MCF 10A (cell line): ENCODE measurements at places on chromosomes 2 and 18. TPM values are rescaled to one million over a fixed set of nuclear protein-coding genes. Genes with fewer than 3 reads are reported as not detected.
A peak's percentile ranks its signal among the peaks of the same experiment; 100 is the strongest.

DNA sequence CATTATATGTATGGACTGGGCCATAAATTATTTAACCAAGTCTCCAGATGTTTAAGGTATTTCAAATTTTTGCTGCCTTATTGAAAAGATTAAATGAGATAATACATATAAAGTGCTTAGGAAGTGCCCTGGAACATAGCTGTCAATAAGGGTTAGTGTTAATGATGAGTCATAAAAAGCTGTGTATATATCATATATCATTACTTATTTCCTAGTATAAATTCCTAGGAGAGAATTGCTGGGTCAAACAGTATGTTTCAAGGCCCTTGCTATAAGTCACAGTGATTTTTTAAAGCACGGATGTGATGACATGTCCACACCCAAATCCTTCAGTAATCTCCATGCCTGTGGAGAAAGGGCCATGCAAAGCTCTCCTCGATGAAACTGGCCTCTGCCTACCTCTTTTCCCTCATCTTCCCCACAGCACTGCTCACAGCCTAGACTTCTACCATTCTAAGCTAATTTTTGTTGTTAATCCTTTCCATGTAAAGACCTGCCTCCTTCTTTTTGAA, 8.5 kb downstream of the ZNF2 start:
- no peak for DNase-seq
- peaks cover 6% of the 10 kb centered on the region for H3K36me3 ChIP-seq
- no peak overlapping the region for H3K4me3 ChIP-seq
- H3K27ac ChIP-seq = no peak overlapping the region
- no peaks in the 10 kb centered on the region for H3K27me3 ChIP-seq

GRCh38 chr2:75211266-75211770, 12.0 kb upstream of the TACR1 start:
- no peaks in the 10 kb centered on the region for H3K4me1 ChIP-seq
- no peak overlapping the region for H3K27ac ChIP-seq
- no peak overlapping the region for H3K4me3 ChIP-seq
- no peaks in the 10 kb centered on the region for H3K36me3 ChIP-seq

Gene BCL2L11
- 5.8 and 8.4 TPM in 2 replicates for total RNA-seq

DNA sequence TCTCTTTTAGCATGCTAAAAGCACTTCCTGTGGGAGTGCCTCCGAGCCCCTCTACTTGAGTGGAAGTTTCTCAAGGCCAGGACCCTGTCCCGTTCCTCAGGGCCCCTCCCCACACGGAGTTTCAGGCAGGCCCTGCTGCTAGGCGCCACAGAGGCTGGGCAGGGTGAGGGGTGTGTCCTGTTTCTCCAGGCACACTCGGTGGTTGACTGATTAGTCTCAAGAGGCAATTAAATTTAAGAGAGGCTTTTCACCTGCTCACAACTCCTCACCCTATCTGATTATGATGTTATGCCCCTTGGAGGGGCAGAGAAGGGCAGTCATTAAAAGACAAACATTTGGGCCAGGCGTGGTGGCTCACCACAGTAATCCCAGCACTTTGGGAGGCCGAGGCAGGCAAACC, 160.8 kb upstream of the HAAO start:
- no peaks in the 10 kb centered on the region for H3K27me3 ChIP-seq
- no peak overlapping the region for H3K4me3 ChIP-seq
- peaks cover 21% of the 10 kb centered on the region for H3K4me1 ChIP-seq

- no peaks in the 10 kb centered on the region for H3K4me1 ChIP-seq
- no peak for DNase-seq
- H3K27ac ChIP-seq = no peak overlapping the region
- no peak overlapping the region for H3K4me3 ChIP-seq
These were observed 7.4 kb downstream of the IL36A start for GRCh38 chr2:113012436-113013335.

DNA sequence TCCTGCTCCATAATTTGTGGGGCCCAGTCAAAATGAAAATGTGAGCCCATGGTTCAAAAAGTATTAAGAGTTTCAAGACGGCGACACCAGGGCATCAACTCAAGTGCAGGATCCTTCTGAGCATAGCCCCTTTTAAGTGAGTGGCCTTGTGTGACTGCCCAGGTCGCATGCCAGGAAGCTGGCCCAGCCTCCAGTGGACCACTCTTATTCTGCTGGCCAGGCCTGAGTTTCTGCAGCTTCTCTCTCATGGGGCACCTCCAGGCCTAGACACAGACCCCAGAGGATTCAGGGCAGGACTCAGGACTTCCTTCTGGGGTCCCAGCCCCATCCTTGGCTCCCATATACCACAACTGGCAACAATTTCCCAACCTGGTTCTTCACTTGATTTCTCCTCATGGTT, 83.5 kb upstream of the HAAO start:
- H3K4me1 ChIP-seq = no peaks in the 10 kb centered on the region
- no peak overlapping the region for H3K27ac ChIP-seq
- H3K27me3 ChIP-seq = no peaks in the 10 kb centered on the region
- no peak overlapping the region for H3K4me3 ChIP-seq
- H3K36me3 ChIP-seq = no peaks in the 10 kb centered on the region
- no peak for DNase-seq

Gene UGT1A8
- total RNA-seq = not detected in 2 replicates

DNA sequence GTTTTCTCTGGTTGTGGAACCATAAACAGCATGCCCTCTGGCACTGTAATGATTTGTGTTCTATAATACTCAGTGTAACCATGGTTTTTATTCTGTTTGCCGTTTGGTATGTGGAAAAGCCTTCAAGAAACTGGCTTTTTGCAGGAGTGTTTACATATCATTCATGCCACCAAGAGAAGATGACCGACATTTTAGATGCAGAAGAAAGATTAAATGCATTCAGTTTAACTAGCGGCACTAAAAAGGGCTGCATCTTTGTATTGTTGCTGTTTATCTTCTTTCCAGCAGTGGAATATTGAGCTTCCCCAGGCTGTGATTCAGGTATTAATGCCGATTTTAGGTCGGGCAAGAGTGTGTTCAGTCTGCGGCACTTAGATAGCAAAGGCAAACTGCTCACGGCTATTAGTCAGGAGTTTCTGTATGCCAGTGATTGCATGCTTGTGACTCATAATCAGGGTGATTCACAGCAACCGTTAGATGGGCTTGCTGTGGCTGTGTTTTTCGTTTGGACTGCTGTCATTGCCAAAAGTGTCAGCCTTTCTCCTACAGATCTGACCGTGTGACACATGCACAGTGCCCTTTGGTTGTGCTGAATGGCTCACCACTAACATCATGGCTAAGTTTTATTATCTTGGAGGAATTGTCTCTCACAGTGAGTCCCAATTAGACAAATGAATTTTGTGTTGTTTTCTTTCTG, 479.7 kb downstream of the PARD3B start:
- peak; percentile 95 for DNase-seq
- peak overlapping the region; percentile 67 for H3K27ac ChIP-seq
- no peaks in the 10 kb centered on the region for H3K36me3 ChIP-seq
- H3K27me3 ChIP-seq = no peaks in the 10 kb centered on the region
- H3K4me1 ChIP-seq = peaks cover 18% of the 10 kb centered on the region
- peak overlapping the region; percentile 33 for H3K4me3 ChIP-seq

Gene DLGAP1
- total RNA-seq = not detected in 2 replicates

DNA sequence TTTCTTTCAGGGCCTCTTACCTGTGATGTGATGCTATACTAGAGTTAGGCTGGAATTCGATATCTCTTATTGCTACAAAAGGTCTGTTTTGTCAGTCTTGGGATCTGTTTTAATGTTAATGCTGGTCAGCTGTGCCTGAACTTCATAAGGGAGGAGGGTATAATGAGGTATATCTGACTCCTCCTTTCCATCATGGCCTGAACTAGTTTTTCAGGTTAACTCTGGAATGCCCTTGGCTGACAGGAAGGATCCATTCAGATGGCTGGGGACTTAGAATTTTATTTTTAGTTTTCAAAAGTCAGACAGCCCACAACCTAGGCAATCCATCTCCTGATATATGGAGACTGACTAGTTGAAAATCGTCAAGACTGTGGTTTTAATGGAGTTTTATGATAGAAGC, 35.9 kb upstream of the TBC1D8 start:
- no peak overlapping the region for H3K27ac ChIP-seq
- no peak overlapping the region for H3K4me3 ChIP-seq
- H3K4me1 ChIP-seq = peaks cover 16% of the 10 kb centered on the region
- DNase-seq = no peak
- H3K27me3 ChIP-seq = no peaks in the 10 kb centered on the region

Gene SP140L
- total RNA-seq = 20.3 and 33.2 TPM in 2 replicates

DNA sequence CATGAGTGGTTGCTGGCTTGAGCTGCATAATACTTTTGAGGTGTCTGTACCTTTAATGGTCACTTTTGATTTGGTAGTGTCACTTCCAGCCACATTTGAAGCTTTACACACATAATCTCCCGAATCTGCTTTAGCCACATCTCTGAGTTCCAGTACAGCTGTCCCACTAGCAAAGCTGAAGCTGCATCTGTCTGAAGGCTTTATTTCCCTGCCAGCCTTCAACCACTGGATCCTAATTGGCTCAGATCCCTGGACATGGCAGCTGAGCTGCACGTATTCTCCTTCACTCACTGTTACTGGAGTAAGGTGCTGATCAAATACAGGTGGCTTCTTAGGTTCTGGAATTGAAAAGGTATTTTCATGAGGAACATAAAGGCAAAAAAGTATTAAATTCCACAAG, 99.7 kb downstream of the TTN start:
- H3K4me1 ChIP-seq = no peaks in the 10 kb centered on the region
- no peaks in the 10 kb centered on the region for H3K36me3 ChIP-seq
- H3K27me3 ChIP-seq = peaks cover 78% of the 10 kb centered on the region
- DNase-seq = no peak
- H3K4me3 ChIP-seq = no peak overlapping the region

DNA sequence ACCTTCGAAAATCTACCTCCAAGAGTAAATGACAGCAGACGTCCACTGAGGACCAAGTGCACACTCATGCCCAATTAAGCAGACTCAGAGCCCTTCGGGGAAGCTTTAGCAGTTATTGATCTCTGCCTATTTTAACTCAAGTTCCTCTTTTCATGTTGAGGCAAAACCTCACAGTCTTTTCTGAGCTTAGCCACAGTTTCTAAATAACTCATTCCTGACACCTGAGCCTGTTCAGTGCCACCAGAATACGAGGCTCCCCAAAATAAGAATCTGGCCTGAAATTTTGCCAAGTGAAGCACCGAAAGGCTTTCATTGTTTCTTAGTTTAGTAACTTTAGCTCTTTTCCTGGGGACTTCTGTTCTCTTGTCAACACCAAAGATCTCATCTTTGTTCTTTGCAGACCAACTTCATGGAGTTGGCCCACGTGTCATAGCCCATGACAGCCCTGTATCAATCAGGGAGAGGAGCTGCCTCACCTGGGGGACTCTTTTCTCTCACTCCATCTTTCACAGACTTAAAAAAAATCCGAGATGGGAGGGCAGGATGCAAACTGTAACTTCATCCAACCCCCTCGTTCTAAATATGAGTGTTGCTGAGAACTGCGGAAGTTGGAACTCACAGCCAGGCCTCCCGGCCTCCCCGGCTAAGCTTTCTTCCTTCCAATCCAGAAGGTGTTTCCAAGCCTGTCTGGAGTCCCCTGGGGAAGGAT, 22.2 kb downstream of the INPP5D start:
- no peak for DNase-seq
- H3K36me3 ChIP-seq = no peaks in the 10 kb centered on the region
- no peak overlapping the region for H3K4me3 ChIP-seq
- no peak overlapping the region for H3K27ac ChIP-seq
- no peaks in the 10 kb centered on the region for H3K27me3 ChIP-seq
- peaks cover 4% of the 10 kb centered on the region for H3K4me1 ChIP-seq

- H3K36me3 ChIP-seq = no peaks in the 10 kb centered on the region
- H3K27me3 ChIP-seq = peaks cover 44% of the 10 kb centered on the region
- no peaks in the 10 kb centered on the region for H3K4me1 ChIP-seq
These were observed 193.5 kb downstream of the SS18 start for GRCh38 chr18:25896956-25897355.

DNA sequence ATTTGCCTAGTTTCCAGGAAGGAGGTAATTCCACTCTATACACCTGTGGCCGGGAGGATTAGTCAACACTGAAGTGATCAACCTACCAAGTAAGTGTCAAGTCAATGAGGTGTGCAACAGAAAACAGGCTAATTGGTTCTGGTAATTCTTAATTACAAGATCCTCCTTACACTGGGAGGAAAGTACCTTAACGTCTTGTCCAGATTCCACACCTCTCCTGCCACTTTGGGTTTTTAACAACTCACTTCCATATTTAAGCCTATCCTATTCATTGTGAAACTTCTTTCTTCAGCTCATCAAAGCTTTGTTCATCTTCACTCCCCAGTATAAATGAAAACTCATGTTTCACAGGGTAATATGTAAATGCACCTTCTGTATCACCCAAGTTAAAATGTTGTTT, 22.0 kb upstream of the MAP4K4 start:
- no peak overlapping the region for H3K4me3 ChIP-seq
- H3K27ac ChIP-seq = no peak overlapping the region
- H3K27me3 ChIP-seq = no peaks in the 10 kb centered on the region
- DNase-seq = no peak

Gene SERPINB13
- 0.49 TPM in 1 of 2 replicates, not detected in the other for total RNA-seq

DNA sequence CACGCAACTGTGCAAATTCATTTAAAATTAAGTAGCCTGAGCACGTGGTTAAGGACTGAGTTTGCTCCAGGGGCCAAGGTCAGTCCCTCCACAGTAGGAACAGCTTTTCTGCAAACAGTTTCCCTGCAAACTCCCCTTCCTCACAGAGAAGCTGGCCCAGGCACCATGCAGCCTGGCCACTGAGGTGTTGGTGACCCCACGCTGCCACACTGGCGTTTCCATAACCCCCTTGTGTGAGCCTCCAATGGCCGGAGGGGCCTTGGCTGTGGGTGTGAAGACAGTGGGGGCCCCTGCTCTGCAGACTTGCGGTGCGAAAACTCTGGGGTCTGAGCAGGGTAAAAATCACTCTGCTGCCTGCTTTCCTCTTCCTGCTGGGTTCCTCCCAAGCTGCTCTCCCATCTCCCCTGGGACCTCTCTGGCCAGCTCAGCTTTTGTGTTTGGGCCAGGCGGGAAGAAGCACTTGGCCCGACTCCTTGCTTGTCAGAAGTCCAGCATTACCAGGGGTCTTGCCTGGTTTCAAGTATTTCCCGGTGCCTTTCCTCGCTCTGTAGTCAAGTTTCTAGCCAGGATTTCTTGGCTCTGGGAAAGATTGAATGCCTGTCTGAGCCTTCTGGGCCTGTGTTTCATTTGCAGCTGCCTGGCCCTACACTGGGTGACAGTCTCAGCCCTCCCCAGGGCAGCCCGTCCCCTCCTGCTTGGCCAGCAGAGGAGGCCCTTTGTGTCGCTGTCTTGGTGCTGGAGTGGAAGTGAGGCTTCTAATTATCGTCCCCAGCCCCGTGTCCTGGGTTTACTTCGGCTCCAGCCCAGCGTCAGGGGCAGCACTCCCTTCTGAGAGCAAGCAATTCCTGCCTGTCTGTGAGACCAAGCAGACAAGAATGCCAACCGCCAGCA, 131.4 kb upstream of the SLC1A4 start:
- no peak overlapping the region for H3K4me3 ChIP-seq
- no peaks in the 10 kb centered on the region for H3K36me3 ChIP-seq
- DNase-seq = peak; percentile 38
- no peak overlapping the region for H3K27ac ChIP-seq
- H3K4me1 ChIP-seq = peaks cover 11% of the 10 kb centered on the region

GRCh38 chr2:162258686-162259085, 15.4 kb upstream of the FAP start:
- H3K36me3 ChIP-seq = no peaks in the 10 kb centered on the region
- no peak for DNase-seq
- no peak overlapping the region for H3K4me3 ChIP-seq
- no peak overlapping the region for H3K27ac ChIP-seq
- H3K27me3 ChIP-seq = no peaks in the 10 kb centered on the region

GRCh38 chr2:33673937-33674336, 74.8 kb upstream of the FAM98A start:
- H3K4me1 ChIP-seq = no peaks in the 10 kb centered on the region
- no peak overlapping the region for H3K27ac ChIP-seq
- H3K27me3 ChIP-seq = no peaks in the 10 kb centered on the region
- peak; percentile 18 for DNase-seq
- H3K4me3 ChIP-seq = no peak overlapping the region
- H3K36me3 ChIP-seq = no peaks in the 10 kb centered on the region

GRCh38 chr2:142179686-142180085, 48.9 kb upstream of the LRP1B start:
- no peaks in the 10 kb centered on the region for H3K36me3 ChIP-seq
- no peaks in the 10 kb centered on the region for H3K4me1 ChIP-seq
- no peak overlapping the region for H3K4me3 ChIP-seq
- no peak overlapping the region for H3K27ac ChIP-seq
